ENCODE measurements at places on chromosomes 13 and 19.

DNA sequence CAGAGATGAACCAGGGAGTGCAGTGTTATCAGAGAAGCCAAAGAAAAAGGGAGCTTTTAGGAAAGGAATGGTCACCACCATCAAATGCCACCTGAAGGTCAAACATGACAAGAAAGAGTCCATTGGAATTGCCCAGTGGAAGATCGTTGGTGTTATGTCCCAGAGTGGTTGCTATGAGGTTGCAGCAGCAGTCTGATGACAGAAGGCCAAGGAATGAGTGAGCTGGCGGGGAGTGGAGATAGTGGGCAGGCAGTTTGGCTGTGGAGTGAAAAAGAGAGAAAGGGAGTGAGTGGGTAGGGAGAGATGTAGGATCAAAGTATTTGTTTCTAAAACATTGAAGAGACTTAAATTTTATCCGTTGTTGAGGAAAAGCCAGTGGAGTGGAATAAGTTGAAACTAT is 117.4 kb upstream of the WASF3 start:
- DNase-seq, result no peak

GRCh38 chr19:32355309-32355708 is 9.9 kb downstream of the ZNF507 start:
- DNase-seq, result no peak

- peak; percentile 61 for DNase-seq
Observed at GRCh38 chr19:45901912-45902650, at the start of gene MYPOP. Gene MYPOP, minus strand, starts transcription at chr19:45902613. Its CDS starts 840 bp downstream, at chr19:45901773.

DNA sequence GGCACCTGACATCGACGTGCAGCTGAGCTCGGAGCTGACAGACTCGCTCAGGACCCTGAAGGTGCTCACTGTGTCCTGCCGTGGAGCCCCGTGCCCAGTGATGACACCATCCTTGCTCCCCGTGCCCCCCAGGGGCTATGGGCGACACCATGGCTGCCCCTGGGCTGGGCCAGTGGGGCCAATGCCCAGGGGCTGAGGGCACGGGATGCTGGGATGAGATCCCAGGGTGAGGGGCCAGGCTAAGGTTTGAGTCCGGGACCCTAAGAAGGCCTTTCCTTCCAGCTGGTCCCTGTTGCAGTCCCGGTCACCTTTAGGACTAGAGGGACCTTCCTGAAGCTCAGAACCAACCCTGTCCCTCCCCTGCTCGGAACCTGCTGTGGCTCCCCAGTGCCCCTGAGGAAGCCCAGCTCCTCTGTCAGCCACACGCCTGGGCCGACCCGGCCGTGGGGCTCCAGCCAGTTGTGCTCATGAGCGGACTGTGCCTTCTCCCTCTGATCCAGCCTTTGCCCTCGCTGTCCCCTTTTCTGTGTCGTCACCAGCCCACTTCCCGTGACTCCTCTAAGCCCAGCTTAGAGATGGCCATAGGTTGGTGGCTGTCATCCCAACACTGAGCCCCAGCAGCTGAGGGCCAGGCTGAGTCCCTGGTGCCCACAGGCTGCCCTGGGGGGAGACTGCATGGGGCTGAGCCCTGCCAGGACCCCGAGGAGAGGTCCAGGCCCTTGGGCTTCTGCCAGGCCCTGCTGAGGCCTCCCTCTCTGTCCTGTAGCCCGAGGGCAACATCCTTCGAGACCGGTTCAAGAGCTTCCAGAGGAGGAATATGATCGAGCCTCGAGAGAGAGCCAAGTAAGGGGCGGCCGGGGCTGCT is 10.6 kb downstream of the NOP53 start:
- DNase-seq, result no peak

DNA sequence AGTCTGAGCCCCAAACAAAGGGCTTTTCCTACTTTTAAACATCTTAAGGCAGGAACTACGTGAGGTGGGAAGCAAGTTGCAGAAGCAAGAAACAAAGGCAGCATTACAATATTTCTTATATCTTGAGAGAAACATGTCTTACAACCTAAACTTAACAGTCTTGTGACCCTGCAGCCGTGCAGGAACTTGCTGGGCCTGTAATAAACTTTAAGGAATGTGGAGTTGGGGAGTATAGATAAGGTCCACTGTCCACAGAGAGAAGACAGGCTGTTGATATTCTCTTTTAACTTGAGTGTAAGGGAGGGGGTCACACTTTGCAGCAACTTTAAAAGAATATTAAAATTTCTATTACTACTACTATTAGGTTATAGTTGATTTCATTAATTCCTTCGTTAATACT is 214.6 kb upstream of the HTR2A start:
- no peak for DNase-seq

DNA sequence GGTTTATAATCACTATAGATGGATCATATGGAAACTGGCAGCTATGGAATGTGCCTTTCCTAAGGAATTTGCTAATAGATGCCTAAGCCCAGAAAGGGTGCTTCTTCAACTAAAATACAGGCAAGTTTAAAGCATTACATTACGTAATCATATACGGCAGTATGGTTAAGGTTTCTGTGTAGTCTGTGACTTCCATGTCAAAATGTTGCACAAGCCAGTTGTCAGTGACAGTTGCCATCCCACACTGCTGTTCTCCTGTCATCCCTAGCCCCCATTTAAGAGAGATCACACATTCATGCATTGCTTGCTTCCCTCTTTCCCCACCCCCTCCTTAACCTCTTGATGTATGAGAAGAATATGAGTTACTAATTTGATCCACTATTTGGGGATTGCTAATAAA is 47.3 kb downstream of the BRCA2 start:
- DNase-seq, result no peak

- no peak for DNase-seq
Observed at GRCh38 chr13:20270163-20270865, 38.2 kb upstream of the GJB6 start.

DNA sequence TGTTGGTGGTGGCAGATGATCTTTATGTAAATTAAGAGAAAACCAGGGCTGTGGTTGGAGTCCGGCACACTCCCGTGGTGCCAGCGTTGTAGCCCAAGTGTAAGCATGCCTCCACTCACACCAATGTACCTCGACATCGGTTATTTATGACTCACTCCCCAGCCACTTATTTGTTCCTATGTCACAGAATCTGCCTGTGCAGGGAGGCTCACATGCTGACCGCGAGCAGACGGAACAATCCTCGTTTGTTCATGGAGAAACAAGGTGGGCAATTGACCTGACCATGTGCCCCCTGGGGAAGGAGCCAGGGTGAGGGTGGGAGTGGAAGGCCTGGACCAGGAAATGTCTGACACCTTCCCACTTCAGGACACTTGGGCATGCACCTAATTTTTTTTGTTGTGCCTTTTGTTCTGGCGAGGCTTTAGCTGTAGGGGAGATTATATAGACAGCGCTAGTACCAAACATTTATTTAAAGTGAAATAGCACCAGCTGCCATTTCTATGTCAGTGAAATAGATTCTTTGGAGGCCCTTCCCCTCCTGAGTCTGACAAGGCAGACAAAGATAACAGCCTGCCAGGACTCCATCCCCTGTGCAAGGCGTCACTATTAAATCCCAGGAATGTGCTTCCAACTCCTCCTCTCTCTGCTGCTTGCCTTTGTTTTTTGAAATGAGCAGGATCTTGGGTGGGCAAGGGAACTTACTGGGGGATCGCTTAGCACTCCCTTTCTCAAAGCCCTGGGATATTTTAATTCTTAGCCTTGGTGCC is 394.2 kb downstream of the FGF9 start:
- no peak for DNase-seq

GRCh38 chr13:49424011-49424560 is 19.8 kb downstream of the CAB39L start:
- no peak for DNase-seq

DNA sequence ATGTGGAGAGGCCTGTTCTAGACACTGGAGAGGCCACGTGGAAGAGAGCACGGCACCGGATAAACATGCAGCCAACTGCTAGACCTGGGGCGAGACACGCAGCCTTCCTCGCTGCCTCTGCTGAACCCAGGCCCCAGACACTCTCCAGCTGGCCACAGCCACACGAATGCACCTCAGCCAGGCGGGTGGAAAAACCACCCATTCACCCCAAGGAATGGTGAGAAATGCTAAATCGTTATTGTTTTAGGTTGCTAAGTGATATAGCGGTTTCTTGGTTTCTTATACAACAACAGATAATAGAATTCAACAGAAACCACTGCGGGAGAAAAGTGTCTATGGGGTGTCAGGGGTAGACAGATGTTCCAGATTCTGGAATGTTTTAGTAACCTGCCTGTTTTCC is 52.5 kb downstream of the STK24 start:
- no peak for DNase-seq

DNA sequence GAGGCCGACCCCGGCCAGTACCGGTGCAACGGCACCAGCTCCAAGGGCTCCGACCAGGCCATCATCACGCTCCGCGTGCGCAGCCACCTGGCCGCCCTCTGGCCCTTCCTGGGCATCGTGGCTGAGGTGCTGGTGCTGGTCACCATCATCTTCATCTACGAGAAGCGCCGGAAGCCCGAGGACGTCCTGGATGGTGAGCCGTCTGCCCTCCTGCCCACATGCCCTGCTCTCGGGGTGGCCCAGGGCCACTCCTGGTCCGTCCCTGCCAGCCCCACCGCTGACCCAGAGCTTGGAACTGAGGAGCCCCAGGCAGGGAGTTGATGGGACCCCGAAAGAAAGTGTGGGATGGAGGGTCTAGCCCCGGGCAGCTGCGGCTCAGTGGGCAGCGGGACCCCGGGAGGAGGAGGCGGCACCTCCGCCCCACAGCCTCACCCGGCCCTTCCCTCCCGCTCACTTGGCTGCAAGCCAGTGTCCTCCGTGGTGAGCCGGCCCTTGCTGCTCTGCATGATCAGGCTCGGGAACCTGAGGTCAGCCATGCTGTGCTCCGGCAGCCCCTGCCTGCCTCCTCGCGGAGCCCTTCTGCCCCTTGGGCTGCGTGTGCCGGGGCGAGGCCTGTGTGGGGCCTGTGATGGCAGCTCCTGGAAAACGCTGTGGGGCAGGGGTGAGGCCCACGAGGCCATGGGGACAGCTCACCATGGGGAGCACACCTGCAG is 8.1 kb upstream of the HCN2 start:
- DNase-seq, result no peak

GRCh38 chr19:20661150-20661819 is at the start of gene ZNF626:
Gene ZNF626, minus strand, starts transcription at chr19:20661571. Its CDS starts 125 bp downstream, at chr19:20661446.
- peak; percentile 82 for DNase-seq

GRCh38 chr19:47582320-47582909 is 9.5 kb upstream of the ZNF541 start:
- no peak for DNase-seq

- DNase-seq, result no peak
Observed at GRCh38 chr13:49246850-49247642, 679 bp upstream of the CDADC1 start.

DNA sequence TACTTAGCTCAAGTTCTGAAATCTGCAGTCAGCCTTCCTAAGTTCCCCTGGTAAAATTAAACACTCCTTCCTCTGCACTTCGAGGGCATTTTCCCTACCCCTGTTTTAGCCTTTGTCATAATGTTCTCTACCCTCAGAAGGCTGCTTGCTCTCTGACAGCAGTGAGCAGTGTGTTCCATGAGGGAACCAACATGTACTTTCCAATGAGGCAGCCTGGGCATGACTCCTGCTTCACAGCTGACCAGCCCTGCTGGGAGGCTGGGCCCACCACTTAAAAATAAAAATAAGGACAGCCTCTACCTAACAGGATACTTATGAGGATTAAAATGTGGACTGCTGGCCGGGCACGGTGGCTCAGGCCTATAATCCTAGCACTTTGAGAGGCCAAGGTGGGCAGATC is 26.4 kb downstream of the RUBCNL start:
- no peak for DNase-seq

- DNase-seq, result peak; percentile 85
Observed at GRCh38 chr19:35549174-35549788, 3.9 kb downstream of the TMEM147 start.

- peak; percentile 78 for DNase-seq
Observed at GRCh38 chr19:8473648-8474476, 28.6 kb downstream of the PRAM1 start.

DNA sequence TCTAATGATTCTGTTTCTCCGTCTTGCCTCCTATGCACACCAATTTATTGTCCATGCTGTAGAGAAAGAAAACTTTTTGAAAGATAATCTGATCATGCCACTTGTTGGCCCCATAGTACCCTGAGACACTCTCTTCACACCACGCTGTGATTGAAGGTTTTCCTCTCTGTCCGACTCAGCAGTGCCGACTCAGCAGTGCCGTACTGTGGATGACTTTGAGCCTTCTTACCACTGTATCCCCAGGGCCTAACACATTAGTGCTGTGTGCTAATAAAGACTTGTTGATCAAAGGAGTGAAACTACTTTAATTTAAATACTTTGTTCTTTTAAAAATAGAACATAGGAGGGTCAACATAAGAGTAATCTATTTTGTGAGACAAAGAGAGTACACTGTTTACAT is 429.6 kb downstream of the KLF12 start:
- DNase-seq, result no peak

DNA sequence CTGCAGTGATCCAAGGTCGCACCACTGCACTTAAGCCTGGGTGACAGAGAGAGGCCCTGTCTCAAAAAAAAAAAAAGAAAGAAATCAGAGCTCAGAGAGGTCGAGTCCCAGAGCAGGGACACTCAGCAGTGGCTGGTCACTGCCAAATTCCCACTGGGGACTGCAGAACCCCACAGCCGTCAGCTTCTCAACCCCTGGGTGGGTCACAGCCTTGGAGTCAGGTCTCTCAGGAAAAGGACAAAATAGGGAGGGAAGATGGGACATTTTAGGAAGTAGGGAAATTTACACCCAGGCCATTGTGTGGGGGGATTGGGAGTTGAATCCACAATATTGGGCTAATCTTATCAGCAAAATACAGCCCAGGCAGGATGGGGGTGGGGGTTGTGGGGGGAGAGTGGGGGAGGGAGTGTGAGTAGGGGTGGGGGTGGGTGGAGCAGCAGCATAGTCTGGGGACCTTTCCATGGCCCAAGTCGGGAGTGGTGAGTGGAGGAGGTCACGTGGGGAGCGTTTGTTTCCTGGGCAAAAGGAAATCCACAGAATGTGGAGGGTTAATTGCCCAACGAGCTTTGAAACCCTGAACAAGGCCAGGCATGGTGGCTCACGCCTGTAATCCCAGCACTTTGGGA is 5.0 kb upstream of the CCDC194 start:
- no peak for DNase-seq

- DNase-seq, result no peak
Observed at GRCh38 chr13:71603255-71603654, 263.7 kb downstream of the DACH1 start.

DNA sequence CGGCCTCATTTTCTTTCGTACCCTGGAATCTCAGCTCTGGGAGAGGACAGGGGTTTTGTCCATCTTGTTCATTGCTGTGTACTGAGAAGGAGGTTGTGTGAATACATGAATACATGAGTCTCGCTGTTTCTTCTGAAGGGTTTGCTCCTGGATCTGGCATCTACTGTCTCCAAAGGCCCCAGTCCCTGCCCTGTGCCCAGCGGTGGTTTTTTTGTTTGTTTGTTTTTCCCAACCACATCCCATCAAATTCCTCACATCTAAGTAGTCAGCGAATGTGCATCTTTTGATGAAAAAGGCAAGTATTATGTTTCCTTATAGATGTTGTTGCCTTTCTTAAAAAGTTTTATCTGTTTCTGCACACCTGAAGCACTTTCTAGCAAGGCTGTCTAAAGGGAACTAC is 12.5 kb downstream of the DCAF15 start:
- DNase-seq, result no peak

GRCh38 chr13:47672245-47673008 is 328.6 kb downstream of the SUCLA2 start:
- DNase-seq, result no peak

GRCh38 chr13:84076280-84076679 is 194.0 kb upstream of the SLITRK1 start:
- DNase-seq, result no peak

Measured in GM13977 (cell line).